Kidney (tissue), 22 donors: ENCODE measurements at places on chromosomes 12 and 14. TPM values are rescaled to one million over a fixed set of nuclear protein-coding genes. Genes with fewer than 3 reads are reported as not detected.

Gene VRTN
- polyA plus RNA-seq, result not detected

- no peak for DNase-seq
Measured at GRCh38 chr12:10455766-10456165, 2.6 kb upstream of the KLRC1 start.

- peak; percentile 78 for DNase-seq
Measured at GRCh38 chr12:79934281-79935020, 446 bp downstream of the PPP1R12A start.

DNA sequence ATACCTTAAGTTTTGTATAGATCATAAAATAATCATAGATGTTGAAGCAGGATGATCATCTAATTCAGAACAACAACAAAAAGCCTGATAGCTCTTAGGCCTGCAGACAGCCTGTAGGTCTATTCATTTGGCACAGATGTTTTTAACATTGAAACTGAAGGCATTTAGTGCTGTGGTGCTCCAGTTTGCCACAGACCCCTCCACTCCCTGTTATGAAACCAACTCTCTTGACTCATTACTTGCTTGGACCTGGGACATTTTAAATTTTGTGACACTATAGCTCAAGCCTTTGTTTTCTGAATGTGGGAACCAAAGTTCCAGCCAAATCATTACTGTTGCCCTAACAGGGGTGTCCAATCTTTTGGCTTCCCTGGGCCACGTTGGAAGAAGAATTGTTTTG lies 9.1 kb downstream of the PRKCH start:
- DNase-seq, result no peak

DNA sequence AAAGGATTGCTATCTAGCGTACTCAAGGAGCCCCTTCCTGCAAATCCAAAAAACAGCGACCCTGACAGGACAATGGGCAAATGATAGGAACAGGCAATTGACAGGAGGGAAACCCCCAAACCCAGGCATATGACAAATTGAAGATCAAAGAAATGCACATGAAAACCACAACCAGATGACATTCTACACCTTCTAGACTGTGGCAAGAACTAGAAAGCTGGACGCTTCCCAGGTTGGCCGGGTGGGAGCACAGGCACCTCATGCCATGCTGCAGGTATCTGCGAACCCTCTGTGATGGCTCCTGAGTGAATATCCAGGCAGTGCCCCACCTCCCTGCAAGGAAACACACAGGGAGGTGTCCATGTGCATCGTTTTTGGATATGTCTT lies 37.1 kb downstream of the CMKLR1 start:
- no peak for DNase-seq

DNA sequence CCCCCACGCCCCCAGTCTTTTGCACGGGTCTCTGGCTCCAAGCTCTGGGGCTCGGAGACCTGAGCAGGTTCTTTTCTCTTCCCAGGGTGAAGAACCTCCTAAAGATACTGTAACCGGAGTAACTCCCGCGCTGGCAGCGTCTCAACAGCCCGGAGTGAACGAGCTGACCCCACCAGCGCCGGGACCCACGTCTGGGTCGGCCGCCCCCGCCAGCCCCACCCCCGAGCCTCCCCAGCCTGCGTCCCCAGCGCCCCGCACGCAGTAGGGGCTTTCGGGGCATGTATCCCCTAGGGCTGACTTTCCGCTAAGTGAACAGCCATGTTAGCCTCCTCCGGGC lies 858 bp downstream of the SLC35F4 start:
- DNase-seq, result peak; percentile 53

- DNase-seq, result no peak
Measured at GRCh38 chr14:68145036-68145435, 325.5 kb downstream of the RAD51B start.

Gene PPP2R3C
- 33.7 TPM for polyA plus RNA-seq

Gene NGB
- not detected for polyA plus RNA-seq

DNA sequence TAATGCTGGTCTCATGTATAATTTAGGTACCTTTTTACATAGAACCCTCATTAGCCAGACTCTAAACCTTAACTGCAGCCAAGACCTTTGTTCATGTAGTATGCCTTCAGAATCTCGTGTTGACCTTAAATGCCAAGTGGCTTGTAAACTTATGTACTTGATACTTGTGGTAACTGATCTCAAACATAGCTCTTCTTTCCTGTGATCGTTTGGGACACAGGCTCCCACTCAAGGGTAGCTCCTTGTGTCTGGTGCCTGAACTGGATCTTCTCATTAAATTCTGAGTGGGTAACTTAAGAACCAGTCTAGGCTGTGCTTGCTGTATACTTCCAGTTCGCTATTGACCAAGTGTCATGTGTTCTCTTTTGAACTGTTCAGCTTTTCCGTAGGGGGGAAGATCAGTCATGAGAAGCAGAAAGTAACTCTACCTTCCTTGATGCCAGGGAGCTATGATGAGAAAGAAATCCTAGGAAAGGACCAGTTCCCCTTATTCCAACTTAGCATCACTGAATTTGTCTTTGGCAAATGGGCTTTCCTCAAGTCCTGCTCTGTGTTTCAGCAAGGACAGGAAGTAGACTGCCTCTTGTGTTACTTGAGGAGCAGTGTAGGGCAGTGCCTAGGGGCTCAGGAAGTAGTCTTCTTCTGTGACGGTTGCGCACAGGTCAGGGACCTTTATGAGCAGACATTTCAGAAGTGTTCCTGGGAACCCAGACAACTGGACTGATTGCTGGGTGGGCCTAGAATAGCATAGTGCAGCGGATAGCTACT lies 2.5 kb downstream of the LGALS3 start:
- DNase-seq, result no peak

Gene AQP6
- polyA plus RNA-seq, result 74.1 TPM

DNA sequence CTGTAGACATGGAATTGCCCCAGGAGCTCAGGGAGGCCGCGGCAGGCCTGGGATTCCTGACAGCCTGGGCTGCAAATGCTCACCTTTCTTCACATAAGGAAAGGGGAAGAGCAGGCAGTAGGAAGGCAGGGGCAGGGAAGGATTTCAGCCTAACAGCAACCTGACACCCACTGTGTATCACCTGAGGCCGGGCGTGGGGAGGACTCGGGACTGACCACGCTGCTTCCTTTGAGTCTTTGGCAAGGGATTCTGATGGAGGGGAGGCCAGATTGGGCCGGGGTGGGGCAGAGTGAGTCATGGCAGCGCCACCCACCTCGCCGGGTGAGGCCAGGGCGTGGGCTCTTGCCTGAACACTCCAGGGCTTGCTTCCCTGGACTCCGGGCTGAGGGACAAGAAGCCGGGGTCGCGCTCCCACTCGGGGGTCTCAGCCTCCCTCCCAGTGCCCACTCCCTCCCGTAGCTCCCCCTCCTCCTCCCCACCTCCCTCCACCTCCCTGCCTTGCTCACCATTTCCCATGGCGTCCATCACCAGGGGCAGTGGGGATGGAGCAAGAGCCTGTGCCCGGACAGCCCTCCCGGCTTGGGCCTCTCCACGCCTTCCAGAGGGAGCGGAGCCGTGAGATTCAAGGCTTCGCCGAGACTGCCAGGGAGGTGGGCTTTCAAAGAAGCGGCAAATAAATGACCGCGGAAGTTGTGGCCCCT lies 247.9 kb upstream of the RTL1 start:
- no peak for DNase-seq

- no peak for DNase-seq
Measured at GRCh38 chr12:26443309-26443708, 247.9 kb downstream of the SSPN start.

- peak; percentile 50 for DNase-seq
Measured at GRCh38 chr12:126156806-126157574, 1091.8 kb downstream of the AACS start.

DNA sequence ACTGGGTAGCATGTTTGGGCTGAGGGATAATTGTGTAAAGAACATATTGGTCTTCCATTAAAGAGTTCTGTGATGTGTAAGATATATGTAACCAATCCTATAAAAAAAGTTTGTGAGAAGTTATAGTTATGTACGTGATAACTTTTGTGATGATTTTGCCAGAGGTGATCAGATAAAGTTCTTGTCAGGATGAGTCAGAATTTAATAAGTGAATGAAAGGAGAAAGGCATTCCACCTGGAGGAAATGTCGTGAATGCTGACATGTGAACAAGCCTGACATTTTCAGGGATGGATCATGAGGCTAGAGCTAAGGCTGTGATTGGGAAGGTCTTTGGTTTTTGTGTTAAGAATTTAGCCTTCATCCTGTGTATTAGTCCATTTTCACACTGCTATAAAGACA lies 241.5 kb downstream of the SNAPC1 start:
- DNase-seq, result no peak
